HAP-1 (cell line): ENCODE measurements at places on chromosomes 6 and 20.

DNA sequence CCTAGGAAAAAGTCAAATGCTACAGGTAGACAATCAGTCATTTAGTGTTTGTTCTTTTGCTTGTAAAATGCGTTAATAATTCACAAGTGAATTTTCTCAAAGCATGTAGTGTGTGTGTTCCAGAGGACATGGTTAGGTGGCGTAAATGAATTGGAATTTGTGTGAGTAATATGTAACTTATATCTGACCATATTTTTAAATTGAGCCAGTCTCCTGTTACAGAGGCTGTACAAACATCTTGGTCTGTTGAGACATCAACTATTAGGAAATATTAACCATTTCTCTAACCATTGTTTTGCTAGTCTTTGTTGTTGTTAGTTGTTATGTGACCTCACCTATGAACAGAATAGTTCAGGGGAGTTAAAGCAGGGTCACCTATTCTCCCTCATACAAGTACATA, 22.7 kb downstream of the MCM8 start:
- no peak for DNase-seq

- DNase-seq: no peak
Observed at GRCh38 chr6:81456416-81456815, 296.1 kb downstream of the TENT5A start.

DNA sequence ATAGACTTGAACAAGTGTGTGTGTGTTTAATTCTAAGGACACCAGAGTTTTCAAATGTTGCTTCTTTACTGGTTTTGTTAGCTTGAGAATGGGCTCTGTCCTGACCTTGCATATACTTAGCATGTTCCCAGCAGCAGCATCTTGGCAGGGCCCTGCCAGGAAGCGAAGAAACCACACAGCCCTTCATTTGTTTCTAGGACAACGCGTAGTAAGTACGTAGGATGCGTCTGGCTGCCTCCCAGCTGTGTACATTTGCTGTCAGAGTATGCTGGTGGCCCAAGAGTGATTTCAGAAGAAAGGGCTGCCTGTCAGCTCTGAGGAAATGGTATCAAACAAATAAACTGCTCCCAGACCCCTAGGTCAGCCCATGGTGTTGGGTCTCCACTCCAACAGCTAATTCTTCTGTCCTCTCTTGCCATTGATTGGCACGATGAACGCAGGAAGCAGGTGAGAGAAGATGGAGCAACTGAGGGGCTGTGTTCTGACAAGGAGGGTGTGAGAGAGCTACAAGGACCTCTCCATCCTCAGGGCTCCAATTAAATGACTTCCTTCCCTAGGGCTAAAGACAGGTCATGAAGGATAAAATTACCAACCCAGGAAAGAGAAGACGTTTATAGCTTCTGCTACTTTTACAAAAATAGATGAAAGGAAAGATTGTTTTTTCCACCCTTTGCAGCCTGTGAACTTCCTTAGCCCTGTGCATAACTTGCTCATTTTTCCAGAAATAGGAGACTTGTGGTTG, 55.9 kb upstream of the HDDC2 start:
- DNase-seq: no peak

GRCh38 chr6:3267162-3267561, 8.4 kb downstream of the PSMG4 start:
- DNase-seq: no peak

DNA sequence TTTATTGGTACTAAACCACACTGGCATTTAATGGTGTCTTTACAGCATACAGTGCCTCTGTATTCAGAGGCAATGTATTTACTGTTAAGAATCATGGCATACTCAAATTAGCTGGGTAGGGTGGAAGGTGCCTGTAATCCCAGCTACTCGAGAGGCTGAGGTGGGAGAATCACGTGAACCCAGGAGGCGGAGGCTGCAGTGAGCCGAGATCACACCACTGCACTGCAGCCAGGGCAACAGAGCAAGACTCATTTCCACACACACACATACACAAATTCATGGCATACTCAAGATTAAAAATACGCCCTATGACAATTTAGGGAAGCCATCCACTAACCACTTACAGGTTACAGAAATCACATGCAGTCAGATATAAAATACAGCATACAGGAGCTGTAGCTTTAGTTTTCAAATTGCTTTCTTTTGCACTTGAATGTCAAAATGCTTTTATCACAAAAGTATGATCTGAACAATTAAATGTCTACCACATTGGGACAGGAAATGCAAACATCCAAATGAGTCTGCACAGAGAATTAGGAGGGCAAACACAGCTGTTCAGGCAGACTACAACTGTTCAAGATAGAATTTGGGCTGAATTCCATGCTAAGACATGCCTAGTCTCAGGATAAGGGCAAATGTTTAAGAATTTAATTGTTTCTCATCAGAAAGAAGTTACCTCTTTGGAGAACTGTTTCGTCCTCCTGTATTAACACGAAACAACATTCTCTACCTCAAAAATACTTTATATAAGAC, 36.4 kb downstream of the CSNK2A1 start:
- DNase-seq: no peak

DNA sequence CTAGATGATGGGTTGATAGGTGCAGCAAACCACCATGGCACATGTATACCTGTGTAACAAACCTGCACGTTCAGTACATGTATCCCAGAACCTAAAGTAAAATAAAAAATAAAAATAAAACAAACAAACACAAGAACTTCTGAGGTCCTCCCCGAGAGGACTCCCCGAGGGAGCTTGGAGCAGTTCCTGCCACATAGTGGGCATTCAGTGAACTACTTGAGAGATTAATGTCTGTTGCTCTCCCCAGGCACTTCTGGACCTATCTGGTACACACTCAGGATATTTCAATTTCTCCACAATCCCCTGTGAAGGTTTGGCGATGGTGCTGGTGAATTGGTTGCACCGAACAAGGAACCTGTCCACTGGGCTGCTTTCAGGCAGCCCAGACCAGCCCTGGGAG, 311.2 kb downstream of the ESR1 start:
- DNase-seq: no peak

GRCh38 chr6:133965817-133966360, 12.9 kb downstream of the TBPL1 start:
- peak; percentile 16 for DNase-seq

GRCh38 chr6:90088009-90088408, 193.7 kb downstream of the GJA10 start:
- no peak for DNase-seq

DNA sequence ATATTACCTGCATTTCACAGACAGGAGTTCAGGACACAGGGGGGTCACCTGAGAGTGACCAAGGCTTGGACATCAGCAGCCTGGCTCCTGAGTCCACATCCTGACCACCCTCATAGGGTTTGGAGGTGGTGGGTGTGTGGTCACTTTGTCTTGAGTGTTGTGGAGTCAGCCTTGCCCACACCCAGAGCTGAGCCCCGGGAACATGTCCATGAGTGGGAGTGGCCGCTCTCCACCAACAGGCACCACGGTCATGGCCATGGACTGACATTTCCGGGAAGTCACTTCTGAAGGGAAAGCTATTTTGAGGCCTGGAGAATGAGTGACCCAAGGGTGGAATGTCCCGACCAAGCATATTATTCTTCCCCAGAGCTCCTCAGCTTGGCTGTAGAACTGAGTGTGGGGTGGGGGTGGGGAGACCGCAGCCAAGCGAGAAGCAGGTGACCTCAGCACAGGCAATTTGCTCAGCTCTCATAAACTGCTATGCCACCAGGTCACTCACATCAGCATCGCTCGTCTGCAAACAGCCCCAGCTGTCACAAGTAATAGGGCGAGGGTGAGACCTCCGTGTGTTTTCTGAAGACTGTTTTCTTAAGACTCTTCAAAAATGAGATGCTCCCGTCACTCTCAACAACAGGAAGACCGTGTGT, 348.6 kb upstream of the CDH4 start:
- no peak for DNase-seq

- DNase-seq: no peak
Observed at GRCh38 chr6:25006075-25006474, 70.3 kb upstream of the RIPOR2 start.

- no peak for DNase-seq
Observed at GRCh38 chr20:32798046-32798981, 21.4 kb upstream of the MAPRE1 start.

DNA sequence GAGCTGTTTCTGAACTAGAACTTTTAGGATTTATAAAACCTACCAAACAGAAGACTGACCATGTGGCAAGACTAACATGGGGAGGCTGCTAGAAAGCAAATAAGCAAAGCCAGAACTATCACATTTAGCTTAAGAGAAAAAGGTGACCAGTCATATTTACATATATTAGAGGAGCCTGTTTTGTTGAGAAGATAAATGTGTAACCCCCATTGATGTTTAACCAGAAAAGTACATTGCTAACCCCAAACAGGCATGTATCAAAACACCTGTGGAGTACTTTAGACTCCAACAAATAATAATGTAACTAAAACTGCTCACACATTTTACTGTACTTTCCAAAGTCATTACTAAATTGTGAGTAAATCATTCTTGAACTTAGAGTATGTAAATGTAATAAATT, 35.0 kb downstream of the AKIRIN2 start:
- no peak for DNase-seq

- no peak for DNase-seq
Observed at GRCh38 chr6:166569206-166569605, 17.3 kb downstream of the RAMACL start.

DNA sequence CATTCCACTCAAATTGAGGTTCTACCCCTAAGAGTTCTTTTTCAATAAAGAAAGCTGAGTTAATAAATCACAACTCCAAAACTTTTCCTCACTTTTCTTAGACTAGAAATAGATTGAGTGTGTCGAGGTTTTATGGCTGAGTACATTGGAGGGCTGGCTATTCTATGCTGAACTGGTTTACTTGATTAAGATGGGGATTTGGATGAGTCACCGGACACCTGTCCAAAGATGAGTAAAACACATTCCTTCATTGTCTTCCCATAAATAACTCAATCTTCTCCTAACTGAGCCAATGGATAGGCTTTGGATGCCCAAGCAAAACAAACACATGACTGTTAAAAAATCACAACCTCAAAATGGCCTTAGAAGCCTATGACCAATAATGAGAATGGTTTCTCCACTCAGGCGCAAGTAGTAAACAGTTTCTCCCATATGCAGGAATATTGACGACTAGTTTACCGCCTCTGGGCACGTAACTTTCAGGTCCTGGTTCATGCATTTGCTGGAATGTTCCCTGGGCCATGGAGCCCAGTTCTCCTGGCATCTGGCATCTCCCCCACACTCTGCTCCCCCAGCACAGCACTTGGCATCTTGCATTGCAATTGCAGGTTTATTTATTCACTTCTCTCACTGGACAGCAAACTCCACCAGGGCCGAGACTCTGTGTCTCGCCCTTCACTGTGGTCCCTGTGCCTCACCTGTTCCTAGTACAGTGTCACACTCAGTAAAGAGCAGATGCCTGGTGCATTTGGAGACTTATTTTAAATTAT, 43.9 kb downstream of the BCAS1 start:
- DNase-seq: no peak

GRCh38 chr20:56995635-56996075, 270.8 kb downstream of the BMP7 start:
- DNase-seq: peak; percentile 75

- peak; percentile 36 for DNase-seq
Observed at GRCh38 chr6:2853769-2854395, 12.2 kb upstream of the SERPINB1 start.

DNA sequence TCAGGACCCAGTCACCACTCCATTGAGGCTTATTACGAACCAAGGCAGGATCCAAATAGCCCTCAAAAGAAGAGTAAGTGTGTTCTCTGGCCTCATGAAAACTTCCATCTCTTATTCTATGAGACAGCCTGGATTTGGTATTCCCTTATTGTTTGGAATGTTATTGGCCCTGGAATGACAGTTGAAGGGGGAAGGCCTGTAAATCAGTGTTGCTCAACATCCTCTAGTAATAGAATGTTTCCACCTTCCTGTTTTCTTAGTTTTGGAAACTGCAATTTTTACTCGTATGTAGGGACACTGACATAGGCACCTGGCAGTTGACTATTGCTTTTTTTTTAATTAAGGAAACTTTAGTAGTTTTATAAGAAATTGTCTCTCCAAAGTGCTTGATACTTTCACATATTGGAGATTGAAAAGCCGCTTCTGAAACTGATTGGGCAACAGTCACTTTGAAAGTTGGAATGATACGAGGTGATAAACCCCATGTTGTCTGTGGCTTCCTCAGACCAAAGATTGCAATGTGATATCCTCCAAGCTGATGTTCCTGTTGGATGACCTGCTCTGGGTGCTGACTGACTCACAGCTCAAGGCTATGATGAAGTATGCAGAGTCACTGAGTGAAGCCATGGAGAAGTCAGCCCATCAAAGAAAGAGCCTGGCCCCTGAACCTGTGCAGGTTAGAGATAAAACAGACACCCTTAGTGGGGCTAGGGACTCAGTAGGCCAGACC, 43.1 kb downstream of the BLTP3A start:
- DNase-seq: no peak

- no peak for DNase-seq
Observed at GRCh38 chr20:53270792-53271375, 298.7 kb downstream of the TSHZ2 start.

GRCh38 chr6:6890400-6890858, 217.3 kb upstream of the RREB1 start:
- DNase-seq: no peak

- DNase-seq: no peak
Observed at GRCh38 chr6:25027221-25027916, 91.6 kb upstream of the RIPOR2 start.

- no peak for DNase-seq
Observed at GRCh38 chr6:54865091-54865631, 18.6 kb downstream of the FAM83B start.

- no peak for DNase-seq
Observed at GRCh38 chr6:106735136-106735633, 105.8 kb downstream of the QRSL1 start.

DNA sequence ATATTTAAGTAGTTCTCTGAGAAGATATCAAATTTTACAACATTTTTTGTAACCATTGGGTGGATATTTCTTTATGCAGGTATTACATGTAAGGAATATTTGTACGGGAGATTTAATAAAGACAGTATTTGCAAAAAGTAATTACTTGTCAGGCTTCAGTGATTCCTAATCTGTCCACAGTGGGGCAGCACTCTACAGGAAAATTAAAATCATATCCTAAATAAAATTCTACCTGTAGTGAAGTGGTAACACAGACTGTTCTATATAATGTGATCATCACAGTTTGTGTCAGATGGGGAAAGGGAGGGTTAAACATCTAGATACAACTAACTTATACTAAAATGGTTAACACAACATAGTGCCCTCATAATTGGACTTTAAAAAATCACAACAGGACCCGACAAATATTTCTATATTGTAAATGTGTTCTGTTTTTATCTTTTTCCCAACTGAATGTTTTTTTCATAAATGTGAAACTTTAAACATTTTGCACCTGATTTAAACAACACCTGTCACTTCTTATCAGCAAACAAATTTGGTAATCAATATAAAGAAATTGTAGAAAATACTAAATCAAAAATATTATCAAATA, 145.6 kb upstream of the MANEA start:
- DNase-seq: peak; percentile 39

- no peak for DNase-seq
Observed at GRCh38 chr20:1824181-1824580, 71.0 kb upstream of the SIRPA start.
